ENCODE measurements at places on chromosomes 11 and 22.
A peak's percentile ranks its signal among the peaks of the same experiment; 100 is the strongest.

DNA sequence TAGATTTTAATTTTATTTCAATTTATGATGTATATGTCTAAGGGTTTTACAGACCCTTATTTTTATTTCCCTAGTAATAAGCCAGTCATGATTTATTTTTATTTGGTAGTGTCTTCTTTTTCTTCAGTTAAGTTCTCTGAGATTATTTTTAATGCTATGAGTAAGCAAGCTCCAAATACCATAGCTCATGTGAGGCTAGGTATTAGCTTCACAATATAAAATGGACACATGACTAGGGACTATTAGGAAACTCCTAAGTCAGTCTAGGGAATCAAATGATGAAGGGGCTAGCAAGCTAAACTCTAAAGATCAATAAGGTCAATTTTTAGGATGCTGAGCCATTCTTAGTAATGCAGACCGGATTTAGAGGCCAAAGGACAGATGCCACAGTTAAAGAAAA, 45.9 kb downstream of the CKAP5 start:
- DNase-seq: no peak

- no peak for DNase-seq
Observed at GRCh38 chr11:123458501-123458900, 28.4 kb downstream of the GRAMD1B start.

DNA sequence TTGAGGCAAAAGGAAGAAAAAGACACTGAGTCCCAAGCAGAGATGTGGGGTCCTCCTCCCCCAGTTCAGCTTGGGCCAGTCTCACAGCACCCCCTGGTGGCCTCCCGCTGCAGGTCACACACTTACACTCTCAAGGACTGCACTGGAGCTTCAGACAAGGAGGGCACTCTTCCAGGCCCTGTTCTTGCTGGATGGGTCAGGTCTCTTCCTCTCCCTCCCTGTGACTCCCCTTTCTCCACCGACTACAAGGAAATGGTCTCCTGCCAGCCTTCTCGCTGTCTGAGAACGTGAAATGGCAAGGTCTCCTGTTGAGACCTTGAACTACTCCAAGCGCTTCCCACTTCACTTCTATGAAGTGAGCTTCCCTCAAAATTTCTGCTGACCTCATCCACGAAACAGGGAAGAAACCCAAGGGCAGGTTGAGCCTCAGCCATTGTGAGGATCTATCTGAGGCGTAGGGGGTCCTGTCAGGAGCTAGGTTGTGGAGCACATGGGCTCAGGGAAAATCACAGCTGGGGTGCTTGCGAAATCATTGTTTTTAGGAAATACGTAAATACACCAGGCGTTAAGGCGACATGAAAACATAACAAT, 11.2 kb upstream of the IGLL1 start:
- peak; percentile 38 for DNase-seq

DNA sequence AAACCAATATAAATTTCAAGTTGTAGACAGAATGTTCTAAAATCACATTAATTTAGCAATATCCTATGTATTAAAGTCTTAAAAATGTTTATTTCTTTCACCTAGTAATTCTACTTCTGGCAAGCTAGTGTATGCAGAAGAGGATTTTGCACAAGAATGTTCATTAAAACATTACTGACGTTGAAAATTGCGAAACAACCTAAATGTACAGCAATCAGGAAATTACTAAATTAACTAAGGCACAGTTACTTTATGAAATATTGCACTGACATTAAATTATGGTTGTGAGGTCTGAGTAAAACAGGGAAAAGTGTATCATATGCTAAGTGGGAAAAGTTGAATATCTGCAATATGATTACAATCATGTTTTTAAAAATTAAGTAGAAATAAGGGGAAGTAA, 4.1 kb downstream of the SLC36A4 start:
- no peak for DNase-seq

DNA sequence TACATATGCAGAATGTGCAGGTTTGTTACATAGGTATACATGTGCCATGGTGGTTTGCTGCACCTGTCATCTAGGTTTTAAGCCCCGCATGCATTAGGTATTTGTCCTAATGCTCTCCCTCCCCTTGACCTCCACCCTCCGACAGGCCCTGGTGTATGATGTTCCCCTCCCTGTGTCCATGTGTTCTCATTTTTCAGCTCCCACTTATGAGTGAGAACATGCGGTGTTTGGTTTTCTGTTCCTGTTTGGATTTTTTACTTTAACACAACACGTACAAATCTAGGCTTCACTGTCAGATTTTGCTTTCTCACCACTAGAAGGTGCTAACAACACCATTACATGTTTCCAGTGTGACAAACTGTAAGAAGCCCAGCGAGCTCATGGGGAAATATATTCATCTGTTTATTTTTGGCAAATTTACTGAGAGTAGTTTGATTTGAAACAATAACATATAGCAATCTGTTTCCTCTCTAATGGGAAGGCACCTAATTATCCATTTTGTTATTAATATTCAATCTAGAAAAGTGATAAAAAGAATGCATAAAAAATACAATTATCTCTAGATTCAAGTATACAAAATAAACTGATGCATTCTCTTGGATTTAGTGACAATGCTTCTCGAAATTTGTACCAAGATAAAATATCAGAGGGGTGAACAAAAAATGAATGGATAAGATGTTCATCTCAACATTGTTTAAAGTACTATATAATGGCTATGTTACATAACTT, 23.2 kb upstream of the BIRC3 start:
- no peak for DNase-seq

DNA sequence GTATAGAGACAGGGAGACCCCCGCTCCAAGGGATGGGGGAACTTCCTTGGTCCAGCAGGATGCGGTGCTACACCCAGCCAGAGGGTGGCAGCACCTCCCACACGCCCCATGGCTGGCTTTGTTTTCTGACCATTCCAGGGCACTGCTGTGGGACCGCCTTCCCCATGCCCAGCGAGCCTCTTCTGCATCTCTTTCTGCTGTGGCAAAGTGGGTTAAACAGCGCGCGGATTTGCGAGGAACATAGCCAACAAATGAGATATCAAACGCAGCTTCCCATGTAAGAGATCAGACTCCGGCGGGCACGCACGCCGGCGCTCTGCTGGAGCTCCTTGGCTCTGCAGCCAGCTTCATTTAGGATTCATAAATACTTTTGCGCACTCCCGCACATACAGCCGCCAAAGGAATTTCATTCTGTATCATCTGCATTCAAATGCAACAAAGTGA, 485.8 kb upstream of the CADM1 start:
- no peak for DNase-seq

- DNase-seq: no peak
Observed at GRCh38 chr22:19607192-19608002, 83.2 kb upstream of the CLDN5 start.

GRCh38 chr11:115869780-115870431, 365.7 kb upstream of the CADM1 start:
- DNase-seq: no peak

DNA sequence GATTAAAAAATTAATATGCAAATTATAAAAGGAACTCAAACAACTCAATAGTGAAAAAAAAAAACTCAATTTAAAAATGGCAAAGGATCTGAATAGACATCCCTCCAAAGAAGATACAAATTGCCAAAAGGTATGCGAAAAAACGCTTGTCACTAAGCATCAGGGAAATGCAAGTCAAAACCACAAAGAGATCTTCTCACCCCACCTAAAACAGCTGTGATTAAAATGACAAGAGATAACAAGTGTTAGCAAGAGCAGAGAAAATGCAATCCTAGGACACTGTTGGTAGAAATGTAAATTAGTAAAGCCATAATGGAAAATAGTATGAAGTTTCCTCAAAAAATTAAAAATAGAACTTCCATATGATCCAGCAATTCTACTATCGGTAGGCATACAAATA, 166.3 kb upstream of the ZC3H12C start:
- no peak for DNase-seq

DNA sequence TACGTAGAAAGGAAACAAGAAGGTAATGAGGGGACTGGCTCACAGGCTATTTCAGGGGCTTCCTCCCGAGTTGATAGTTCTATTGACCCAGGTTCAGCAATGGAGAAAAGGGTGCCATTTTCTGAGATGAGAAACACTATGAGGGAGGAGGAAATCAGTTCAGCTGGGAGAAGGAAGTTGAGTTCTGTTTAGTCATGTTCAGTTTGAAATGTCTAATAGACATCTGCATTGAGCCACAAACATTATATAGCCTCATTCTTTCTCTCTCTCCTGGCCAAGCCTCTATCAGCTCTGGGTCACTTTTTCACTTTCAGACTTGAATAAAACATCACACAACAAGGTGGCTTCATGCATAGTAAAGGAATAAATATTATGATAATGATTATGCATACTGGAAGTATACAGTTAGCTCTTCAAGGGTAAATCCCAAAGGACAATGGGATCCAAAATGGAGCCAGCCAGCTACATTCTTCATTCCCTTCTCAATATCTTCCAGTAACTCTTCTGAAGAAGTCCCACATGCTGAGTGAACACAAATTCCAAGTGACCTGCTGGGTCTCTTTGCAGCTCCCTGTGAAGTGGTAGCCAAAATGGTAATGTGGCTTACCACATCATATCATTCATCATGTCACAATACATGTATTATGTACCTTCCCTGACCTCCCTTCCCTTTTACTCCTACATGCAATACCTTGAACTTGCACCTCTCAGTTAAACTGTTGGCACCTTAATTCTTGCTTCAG, 80.9 kb upstream of the CD44 start:
- DNase-seq: no peak

- no peak for DNase-seq
Observed at GRCh38 chr11:19370100-19370861, 129.5 kb upstream of the E2F8 start.

- no peak for DNase-seq
Observed at GRCh38 chr11:23206741-23207336, 346.6 kb upstream of the CCDC179 start.

GRCh38 chr11:133403900-133404299, 128.4 kb downstream of the OPCML start:
- no peak for DNase-seq

- no peak for DNase-seq
Observed at GRCh38 chr11:31582697-31583096, 73.1 kb downstream of the ELP4 start.

- no peak for DNase-seq
Observed at GRCh38 chr22:37195921-37196320, 7.9 kb upstream of the C1QTNF6 start.

- DNase-seq: no peak
Observed at GRCh38 chr11:72793076-72793424, 797 bp downstream of the STARD10 start.

Measured in activated CD4-positive, alpha-beta T cell treated with anti-CD3 and anti-CD28 coated beads for 24 hours (primary cell).